ENCODE measurements at places on chromosomes 2 and 18.

GRCh38 chr2:213098612-213099011 lies 52.8 kb downstream of the IKZF2 start:
- no peak for DNase-seq

- DNase-seq: no peak
Observed at GRCh38 chr2:135798762-135799161, 38.2 kb downstream of the LCT start.

- DNase-seq: no peak
Observed at GRCh38 chr2:187569042-187569441, 14.8 kb upstream of the TFPI start.

GRCh38 chr18:9577361-9577760 lies 37.0 kb downstream of the PPP4R1 start:
- DNase-seq: no peak

GRCh38 chr2:202050652-202051051 lies 17.0 kb downstream of the FZD7 start:
- no peak for DNase-seq
